ENCODE measurements at places on chromosomes 2 and 18.

DNA sequence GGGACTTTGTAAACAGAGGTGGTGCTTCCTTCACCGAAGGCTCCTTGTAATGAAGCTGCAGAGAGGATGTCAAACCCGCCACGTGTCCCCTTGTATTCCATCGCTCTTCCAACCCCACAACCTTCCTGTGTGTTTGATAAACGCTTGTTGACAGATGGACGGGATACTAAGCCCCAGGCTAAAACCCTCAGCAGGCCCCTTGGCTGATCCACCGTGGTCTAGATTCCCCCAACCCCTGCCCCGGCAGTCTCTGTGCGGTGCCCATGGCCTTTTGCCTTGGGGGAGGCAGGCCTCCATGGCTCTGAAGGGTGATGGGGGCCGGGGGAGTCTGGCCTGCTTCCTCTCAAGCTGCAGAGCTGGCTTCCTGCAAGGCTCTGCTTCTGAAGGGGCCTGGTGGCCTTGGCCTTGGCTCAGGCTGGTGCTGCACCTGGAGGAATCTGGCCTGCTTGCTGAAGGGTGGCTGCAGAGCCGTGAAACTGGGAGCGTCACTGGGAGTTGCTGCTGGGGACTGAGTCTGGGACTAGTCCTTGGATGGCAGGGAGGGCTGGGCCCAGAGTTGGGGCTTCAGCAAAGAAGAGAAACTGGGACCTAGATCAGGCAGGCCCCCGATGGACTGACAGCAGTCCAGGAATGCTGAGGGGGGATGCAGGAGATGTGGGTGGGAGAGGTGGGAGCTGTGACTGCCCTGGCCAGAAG lies 9.6 kb upstream of the NTSR2 start:
- DNase-seq, result no peak
- no peak overlapping the region for H3K27ac ChIP-seq
- no peaks in the 10 kb centered on the region for H3K36me3 ChIP-seq
- peaks cover 5% of the 10 kb centered on the region for H3K4me1 ChIP-seq
- H3K4me3 ChIP-seq, result no peak overlapping the region

DNA sequence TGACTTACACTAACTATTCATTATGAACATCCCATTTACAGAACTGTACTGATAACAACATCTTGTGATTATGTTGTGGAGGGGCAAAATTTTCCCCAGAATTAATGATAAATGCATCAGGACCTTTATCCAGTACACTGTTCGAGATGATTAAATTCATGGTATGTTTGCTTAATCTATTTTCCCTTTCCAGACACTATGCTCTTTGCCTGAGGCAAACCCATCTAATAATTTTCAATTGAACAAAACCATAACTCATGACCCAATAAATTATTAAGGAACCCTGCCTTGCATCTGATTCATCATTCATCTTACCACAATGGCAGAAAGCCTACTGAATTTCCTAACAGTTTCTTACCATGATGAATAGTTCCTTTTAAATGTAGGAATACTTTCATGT lies 385.0 kb downstream of the DSEL start:
- H3K4me3 ChIP-seq, result no peak overlapping the region
- no peaks in the 10 kb centered on the region for H3K36me3 ChIP-seq
- H3K4me1 ChIP-seq, result no peaks in the 10 kb centered on the region
- no peaks in the 10 kb centered on the region for H3K27me3 ChIP-seq

DNA sequence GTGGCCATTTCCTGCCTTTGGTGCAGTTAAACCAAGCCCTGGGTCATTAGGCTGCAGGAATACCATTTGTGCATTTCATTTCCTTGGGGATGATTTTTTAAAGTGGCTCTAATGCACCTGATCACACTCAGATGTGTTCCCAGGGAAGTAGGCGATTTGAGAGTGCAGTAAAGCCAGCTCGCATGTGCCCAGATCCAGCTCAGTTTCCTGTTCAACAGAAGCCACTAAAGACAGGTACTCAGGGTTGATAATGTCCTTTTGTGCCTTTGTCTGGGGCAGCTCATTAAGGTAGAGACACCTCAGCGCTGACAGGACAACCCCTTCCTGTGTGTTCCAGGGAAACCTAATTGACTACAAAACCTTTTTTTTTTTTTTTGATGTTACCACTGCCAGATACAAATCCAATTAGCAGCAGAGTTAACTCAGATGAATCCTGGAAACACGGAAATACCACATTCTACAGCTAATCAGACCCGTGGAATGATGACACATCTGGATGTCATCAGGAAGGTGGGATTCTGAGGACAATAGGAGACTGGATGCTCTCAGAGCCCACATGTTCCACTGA lies 15.2 kb upstream of the CHRNA1 start:
- no peak overlapping the region for H3K4me3 ChIP-seq
- DNase-seq, result no peak
- no peak overlapping the region for H3K27ac ChIP-seq
- no peaks in the 10 kb centered on the region for H3K4me1 ChIP-seq

- H3K4me1 ChIP-seq, result no peaks in the 10 kb centered on the region
- H3K27ac ChIP-seq, result no peak overlapping the region
- H3K4me3 ChIP-seq, result no peak overlapping the region
Measured at GRCh38 chr2:189116979-189117378, 62.6 kb downstream of the COL5A2 start.

DNA sequence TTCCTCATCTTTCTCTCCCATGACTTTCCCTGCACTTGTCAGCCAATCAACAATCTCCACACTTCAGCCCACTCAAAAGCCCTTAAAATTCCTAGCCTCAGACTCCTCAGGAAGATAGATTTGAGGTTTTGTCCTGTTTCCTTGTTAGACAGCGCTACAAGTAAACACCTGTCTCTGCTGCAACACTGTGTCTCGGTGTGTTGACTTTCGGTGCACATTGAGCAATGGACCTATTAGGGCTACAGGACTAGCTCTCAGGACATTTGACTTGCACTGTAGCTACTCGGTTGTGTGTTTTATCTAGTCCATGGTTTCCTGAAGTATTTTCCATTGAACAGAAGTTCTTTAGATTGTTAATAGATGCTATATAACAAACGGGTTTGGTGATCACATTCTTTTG lies 140.9 kb upstream of the XPO1 start:
- H3K36me3 ChIP-seq, result no peaks in the 10 kb centered on the region
- H3K27ac ChIP-seq, result no peak overlapping the region
- no peak overlapping the region for H3K4me3 ChIP-seq
- DNase-seq, result no peak
- H3K27me3 ChIP-seq, result no peaks in the 10 kb centered on the region

DNA sequence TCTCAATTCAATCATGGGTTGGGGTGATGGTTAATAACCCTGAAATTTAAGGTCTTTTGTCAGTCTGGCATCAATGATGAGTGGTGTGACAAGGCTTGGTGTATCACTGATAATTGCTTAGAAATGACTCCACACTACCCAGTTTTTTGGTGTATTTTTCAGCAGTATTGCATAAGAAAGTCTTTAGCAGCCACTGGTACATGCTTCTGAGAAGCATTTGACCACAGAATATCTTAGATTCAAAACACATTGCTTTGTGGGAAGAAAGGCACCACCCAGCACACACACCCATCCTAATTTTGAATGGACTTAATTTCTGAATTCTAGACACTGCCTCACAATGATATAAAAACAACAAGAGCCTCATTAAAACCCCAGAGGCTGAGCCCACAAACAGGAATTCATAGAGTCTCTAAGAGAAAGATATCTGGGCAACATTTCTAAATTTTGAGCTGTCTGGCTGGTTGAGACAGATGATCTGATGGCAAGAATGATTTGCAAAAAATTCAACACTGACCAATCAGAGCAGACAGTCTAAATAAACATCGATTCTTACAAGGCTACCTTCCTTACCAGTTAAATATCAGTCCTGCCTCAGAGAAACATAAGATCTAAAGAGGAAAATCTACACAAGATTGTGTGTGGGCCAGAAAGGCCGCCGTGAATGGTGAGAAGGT lies 114.7 kb upstream of the CYP1B1 start:
- no peak overlapping the region for H3K4me3 ChIP-seq
- H3K27me3 ChIP-seq, result no peaks in the 10 kb centered on the region

DNA sequence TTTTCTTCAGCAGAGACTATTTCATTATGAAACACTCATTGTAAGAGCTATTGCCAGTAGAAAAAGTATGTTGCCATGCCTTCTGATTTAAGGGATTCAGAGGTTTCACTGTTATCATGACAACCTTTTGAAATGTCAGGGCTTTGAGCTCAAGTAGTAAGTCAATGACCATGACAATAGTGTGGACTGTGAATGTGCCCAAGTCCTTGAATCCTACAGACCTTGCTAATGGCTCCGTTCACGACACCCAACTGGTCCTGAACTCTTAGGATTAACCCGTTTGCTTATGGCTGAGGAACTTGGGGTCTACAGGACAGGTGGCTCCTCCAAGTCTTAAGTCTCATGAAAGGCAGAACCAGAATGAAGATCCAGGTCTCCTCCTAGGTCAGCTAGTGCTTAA lies 17.6 kb upstream of the KIDINS220 start:
- H3K4me1 ChIP-seq, result no peaks in the 10 kb centered on the region
- no peak overlapping the region for H3K4me3 ChIP-seq
- no peaks in the 10 kb centered on the region for H3K27me3 ChIP-seq
- no peak for DNase-seq

- H3K27ac ChIP-seq, result no peak overlapping the region
- no peaks in the 10 kb centered on the region for H3K36me3 ChIP-seq
- H3K4me3 ChIP-seq, result no peak overlapping the region
- no peak for DNase-seq
Measured at GRCh38 chr2:144190908-144191605, 328.9 kb downstream of the ZEB2 start.

DNA sequence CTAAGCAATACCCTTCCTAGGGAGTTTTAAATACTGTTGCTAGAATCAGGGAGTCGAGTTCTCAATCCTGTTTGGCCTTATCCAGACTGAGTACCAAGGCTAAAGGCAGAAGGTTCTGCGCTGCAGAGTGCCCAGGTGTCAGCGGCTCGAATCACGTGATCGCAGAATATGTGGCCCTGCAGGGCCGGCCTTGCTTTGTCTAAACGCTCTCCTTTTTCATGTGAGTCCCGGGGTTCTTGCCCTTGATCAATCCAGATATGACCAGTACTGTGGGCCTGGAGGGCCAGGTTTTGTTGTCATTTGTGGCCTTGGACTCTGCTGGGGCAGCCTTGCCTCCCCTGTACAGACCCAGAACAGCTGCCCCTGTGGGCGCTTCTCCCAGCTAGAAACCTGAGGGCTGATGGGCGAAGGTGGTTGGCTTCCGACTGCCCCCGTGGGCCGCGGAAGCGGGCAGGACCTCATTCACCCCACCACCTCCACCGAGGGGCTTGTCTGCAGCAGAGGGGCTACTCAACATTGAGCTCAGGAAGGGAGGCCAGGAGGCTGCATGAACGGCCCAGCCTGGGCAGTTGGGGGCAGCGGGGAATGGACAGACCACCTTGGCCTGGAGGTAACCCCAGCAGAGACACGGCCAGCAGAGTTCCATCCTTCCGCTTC lies 225.0 kb downstream of the ALPK2 start:
- no peaks in the 10 kb centered on the region for H3K36me3 ChIP-seq
- no peak overlapping the region for H3K27ac ChIP-seq
- H3K4me1 ChIP-seq, result peaks cover 7% of the 10 kb centered on the region
- H3K4me3 ChIP-seq, result no peak overlapping the region
- no peak for DNase-seq
- H3K27me3 ChIP-seq, result no peaks in the 10 kb centered on the region

- no peak for DNase-seq
- H3K27ac ChIP-seq, result no peak overlapping the region
- H3K4me1 ChIP-seq, result no peaks in the 10 kb centered on the region
- H3K4me3 ChIP-seq, result no peak overlapping the region
- no peaks in the 10 kb centered on the region for H3K36me3 ChIP-seq
Measured at GRCh38 chr2:24111407-24111901, 11.7 kb downstream of the PFN4 start.

DNA sequence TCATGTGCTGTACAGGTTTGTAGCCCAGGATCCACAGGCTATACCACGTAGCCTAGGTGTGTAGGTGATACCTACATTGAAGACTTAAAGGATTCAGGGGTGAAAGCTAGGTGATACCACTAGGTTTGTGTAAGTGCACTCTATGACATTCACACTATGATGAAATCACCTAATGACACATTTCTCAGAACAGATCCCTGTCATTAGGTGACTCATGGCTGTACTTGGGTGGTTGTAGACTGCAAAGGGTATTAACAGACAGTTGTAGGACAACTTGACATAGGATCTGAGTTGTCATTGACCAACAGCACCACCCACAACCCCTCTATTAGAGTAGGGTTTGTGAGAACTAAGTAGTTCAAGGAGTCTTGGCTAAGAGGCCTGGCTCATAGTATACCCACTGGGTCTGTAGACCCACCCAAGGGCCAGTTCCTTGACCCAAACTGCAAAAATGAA lies 27.7 kb upstream of the SMCHD1 start:
- no peaks in the 10 kb centered on the region for H3K27me3 ChIP-seq
- no peaks in the 10 kb centered on the region for H3K4me1 ChIP-seq
- H3K36me3 ChIP-seq, result no peaks in the 10 kb centered on the region
- DNase-seq, result no peak
- no peak overlapping the region for H3K27ac ChIP-seq

GRCh38 chr2:233845301-233846060 lies 8.9 kb downstream of the HJURP start:
- no peaks in the 10 kb centered on the region for H3K36me3 ChIP-seq
- H3K4me1 ChIP-seq, result no peaks in the 10 kb centered on the region
- no peak overlapping the region for H3K27ac ChIP-seq
- DNase-seq, result no peak

DNA sequence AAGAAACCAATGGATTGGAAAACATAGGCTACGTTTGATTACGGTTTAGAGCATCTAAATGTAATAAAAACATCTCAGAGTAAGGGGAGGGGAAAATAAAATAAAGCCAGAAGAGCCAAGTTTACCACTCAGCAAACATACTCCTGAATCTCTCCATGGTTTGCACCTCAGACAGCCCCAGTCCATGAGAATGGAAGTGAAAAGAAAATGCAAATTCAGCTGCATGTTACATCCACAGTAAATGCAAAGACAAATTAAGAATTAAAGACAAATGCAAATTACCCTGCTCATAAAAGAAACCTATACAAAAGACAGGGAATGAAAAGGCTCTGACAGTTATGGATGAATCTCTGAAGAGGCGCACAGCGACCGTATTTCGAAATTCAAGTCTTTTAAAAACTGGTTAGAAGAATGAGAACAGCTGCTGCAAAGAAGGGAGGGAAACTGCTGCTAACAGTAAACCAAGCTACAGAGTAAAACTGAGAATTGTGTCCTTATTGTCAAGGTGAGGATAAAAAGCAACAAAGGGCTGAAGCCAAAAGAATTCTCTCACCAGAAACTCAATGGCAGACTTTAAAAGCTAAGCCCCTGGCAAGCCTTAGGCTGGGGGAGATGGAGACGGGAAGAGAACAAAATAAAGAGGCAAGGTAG lies 197.9 kb upstream of the ACVR2A start:
- H3K4me3 ChIP-seq, result no peak overlapping the region
- no peak for DNase-seq
- H3K36me3 ChIP-seq, result no peaks in the 10 kb centered on the region
- no peaks in the 10 kb centered on the region for H3K27me3 ChIP-seq

- H3K27ac ChIP-seq, result no peak overlapping the region
- H3K27me3 ChIP-seq, result no peaks in the 10 kb centered on the region
- H3K36me3 ChIP-seq, result no peaks in the 10 kb centered on the region
- no peak overlapping the region for H3K4me3 ChIP-seq
- no peak for DNase-seq
- peaks cover 3% of the 10 kb centered on the region for H3K4me1 ChIP-seq
Measured at GRCh38 chr2:133668547-133668946, 100.3 kb upstream of the NCKAP5 start.

- H3K27ac ChIP-seq, result no peak overlapping the region
- no peaks in the 10 kb centered on the region for H3K27me3 ChIP-seq
- H3K4me3 ChIP-seq, result no peak overlapping the region
- no peaks in the 10 kb centered on the region for H3K36me3 ChIP-seq
- DNase-seq, result no peak
Measured at GRCh38 chr2:75361486-75361885, 162.2 kb upstream of the TACR1 start.

- no peak overlapping the region for H3K4me3 ChIP-seq
- H3K36me3 ChIP-seq, result no peaks in the 10 kb centered on the region
- H3K4me1 ChIP-seq, result peaks cover 98% of the 10 kb centered on the region
- no peak overlapping the region for H3K27ac ChIP-seq
- no peak for DNase-seq
- H3K27me3 ChIP-seq, result no peaks in the 10 kb centered on the region
Measured at GRCh38 chr2:85244828-85245227, 83.0 kb downstream of the TGOLN2 start.

All from thyroid gland (tissue), 4 donors.